Cortex of kidney (tissue), 1 donor: ENCODE measurements at places on chromosomes 4 and X.

GRCh38 chr4:57430726-57431125, 320.5 kb upstream of the IGFBP7 start:
- DNase-seq, result no peak

DNA sequence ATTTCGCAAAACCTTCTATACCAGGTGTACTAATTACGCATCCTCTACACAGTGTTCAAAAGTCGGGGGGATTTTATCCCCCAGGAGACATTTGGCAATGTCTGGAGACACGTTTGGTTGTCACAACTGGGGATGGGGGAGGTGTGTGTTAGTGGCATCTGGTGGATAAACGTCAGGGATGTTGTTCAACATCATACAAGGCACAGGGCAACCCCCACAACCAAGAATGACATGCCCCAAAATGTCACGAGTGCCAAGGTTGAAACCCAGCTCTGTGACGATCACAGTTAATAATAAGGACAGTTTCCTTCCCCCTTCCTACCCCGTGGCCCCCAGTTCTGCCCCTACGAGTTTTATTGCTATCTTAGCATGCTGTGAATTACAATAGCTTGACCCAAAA, 15.9 kb upstream of the SEL1L3 start:
- DNase-seq, result no peak

DNA sequence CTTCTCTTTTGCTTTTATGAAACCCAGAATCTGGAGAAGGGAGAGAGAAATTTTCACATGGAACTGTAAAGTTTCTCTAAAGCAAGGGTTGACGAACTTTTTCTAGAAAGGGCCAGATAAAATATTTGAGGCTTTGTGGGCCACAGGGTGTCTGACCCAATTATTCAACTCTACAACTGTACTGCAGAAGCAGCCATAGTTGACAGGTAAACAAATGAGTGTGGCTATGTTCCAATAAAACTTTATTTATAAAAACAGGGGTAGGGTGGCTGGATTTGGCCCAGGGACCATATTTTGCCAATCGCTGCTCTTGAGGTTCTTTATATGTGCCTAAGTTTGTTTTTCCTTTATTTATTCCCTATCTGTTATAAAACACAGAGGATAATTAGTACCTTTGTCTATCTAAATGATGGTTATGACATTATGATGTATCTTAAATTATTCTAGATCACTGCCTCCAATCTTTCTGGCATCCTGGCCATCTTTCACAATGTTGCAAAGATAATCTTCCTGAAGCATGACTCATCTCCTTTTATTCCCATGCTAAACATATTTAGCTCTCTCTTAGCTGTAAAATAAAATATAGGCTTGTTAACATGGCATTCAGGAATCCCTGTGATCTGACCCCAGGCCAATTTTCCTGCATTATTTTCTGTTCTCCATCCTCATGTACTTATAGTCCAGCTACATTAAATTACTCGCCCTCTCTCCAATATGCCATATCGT, 106.8 kb upstream of the CBLL2 start:
- DNase-seq, result no peak

DNA sequence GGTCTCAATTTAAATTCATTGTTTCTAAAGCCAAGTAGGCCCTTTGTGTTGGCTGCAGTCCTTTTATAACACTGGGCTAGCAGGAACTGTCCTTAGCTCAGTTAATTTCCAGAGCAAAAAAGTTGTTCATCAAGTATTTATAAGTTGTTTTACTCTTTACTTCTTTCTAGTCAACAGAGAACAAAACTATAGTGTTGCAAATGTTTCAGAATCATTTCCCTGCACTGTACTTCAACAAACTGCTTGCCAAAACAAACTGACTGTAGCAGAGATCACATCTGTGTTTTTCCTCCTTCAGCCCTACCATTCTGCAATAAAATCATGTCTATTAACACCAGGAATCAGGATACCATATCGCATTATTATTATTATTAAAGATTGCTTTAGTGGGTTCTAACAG, 168.5 kb upstream of the SH3RF1 start:
- no peak for DNase-seq

GRCh38 chrX:49172280-49172780, 632 bp downstream of the PLP2 start:
- DNase-seq, result peak; percentile 5

DNA sequence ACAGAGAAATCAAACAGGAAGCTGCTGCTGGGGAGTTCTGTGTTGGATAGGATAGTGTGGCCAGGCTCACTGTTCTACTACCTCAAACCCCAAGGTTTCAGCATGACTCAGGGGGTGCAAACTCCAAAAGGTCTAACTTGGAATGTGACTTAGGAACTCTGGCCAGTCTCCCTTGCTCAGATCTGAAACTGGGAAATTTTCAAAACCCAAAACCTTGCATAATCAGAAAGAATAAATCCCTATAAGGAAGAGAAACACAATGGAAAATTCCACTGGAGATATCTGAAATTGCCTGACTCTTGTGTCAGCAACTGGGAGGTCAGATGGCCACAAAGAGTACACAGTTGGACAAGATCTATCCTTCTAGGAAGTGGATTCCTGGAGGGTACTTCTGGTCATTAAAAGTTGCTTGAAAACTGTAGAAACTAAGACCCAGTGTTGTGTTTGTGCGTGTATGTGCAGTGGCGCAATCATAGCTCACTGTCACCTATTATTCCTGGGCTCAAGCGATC, 58.0 kb downstream of the PPEF2 start:
- no peak for DNase-seq

- DNase-seq, result no peak
Measured at GRCh38 chrX:47030339-47030738, 47.9 kb upstream of the RGN start.

DNA sequence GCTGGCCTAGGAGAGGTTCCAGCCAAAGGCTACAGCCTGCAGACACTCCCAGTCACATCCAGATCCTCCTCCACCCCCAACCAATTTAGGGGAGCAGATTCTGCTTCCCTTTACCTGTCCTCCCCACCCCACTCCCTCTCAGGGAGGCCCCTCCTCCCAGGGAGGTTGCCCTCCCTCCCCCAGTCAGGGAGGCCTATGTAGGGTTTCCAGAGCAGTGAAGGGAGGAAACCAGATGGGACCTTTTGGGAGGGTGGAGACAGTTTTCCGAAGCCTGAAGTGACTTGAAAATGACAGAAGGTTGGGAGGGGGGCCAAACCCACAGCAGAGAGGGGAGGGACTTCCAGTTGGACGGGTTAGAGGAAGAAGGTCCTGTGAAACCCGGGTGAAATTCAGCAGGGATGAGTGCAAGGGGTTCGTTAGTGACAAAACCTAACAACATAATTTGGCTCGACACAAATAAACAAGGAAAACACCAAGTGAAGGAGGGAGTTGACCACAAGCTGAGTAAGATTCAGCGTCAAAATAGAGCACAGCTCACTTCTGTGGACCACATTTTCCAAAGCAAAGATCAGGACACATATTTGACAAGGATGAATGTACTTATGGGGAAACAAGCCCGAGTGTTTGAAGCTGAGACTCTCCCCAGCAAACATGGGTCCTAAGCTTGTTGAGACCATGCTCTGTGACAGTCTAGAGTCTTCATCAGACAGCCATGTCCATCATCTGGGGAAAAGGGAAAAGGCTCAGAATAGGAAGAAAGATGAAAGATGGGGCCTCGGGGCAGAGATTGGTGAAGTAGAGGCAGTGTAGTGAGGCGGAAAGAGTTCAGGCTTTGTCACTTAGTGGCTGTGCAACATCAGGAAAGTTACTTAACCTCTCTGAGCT, 46.4 kb downstream of the PRPS1 start:
- DNase-seq, result no peak

- no peak for DNase-seq
Measured at GRCh38 chr4:87901422-87901992, 68.7 kb downstream of the MEPE start.

GRCh38 chrX:17104433-17104832, 158.0 kb downstream of the REPS2 start:
- DNase-seq, result no peak

DNA sequence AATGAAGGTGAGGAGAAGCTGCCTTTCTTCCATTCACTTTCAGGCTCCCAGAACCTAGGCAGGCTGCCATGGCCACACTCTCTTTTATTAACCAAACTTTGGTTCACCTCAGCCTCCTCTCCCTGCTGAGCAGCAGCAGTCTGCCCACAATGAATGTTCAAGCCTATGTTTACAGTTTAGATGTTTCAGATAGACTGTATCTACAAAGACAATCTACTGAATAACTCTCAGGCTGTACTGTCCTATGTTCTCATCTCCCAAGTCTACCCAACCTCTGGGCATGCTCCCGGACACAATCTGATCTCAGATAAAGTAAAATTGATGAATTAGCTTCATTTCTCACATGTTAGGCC, 59.2 kb upstream of the TMEM164 start:
- DNase-seq, result no peak

GRCh38 chrX:107675823-107676555, 47.7 kb downstream of the PRPS1 start:
- DNase-seq, result no peak

DNA sequence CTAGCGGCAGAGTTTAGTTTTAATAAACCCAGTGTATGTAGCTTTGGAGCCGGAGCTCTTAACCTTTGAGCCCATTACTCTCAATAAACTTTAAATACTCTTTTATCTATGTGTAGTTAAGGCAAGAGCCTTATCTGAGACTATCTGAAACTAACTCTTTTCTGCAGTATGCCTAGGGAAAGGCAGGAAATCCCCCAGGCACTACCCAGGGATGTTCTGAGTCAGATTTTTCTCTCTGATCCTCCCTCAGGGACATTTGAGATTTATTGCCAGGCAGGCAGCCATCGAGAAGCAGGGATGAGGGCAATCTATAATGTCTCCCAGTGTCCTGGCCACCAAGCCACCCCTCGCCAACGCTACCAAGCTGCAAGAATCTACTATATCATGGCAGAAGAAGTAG, 39.1 kb downstream of the HEPH start:
- no peak for DNase-seq

DNA sequence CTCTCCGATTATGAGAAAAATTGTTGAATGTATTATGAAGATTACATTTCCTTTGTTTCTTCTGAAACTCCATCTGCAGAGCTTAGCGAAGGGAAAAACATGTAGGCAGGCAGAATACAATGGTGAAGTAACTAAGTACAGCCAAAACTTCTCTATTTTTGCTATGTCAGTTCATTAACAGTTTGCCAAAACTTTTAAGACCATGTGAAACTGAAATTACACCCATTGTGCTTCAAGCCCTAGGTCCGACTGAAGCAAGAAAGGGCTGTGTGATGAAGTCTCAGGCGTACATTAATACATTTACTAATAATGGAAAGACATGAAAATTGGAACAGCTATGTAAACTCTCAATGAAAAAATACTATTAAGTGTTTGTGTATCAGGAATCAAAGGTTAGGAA, 398.0 kb downstream of the MAPK10 start:
- no peak for DNase-seq

DNA sequence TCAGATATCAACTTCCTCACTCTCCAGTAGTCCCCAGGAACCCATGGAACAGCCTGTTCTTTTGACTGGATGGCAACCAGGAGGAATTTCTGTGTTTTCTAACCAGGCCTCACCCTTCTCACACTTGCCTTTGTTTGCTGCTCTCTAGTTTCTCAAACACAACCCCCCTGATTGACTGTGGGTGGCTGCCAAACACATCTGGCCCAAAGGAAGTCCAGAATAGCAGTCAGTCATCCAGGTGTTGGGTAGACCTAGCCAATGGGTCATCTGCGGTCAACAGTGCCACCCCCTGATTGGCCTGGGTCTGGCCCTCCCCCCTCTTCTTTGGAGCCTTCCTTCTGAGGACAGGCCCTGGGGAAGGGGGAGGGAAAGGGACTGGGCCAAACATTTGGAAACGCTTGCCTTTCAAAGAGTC, 53.7 kb downstream of the MSX1 start:
- no peak for DNase-seq

- no peak for DNase-seq
Measured at GRCh38 chr4:158450741-158451140, 70.9 kb upstream of the RXFP1 start.

- DNase-seq, result no peak
Measured at GRCh38 chr4:105122350-105122749, 24.3 kb upstream of the TET2 start.
